Airway epithelial cell (primary cell): ENCODE measurements at places on chromosomes 3 and 15. TPM values are rescaled to one million over a fixed set of nuclear protein-coding genes. Genes with fewer than 3 reads are reported as not detected.

The NPAP1 gene
- total RNA-seq = not detected in 2 replicates

The STARD9 gene
- total RNA-seq = 0.51 and 1.3 TPM in 2 replicates

The CLDN1 gene
- 43.1 and 60.4 TPM in 2 replicates for total RNA-seq

The CFAP44 gene
- 1.3 and 1.4 TPM in 2 replicates for total RNA-seq

The IQCH gene
- total RNA-seq = 1.6 and 2.6 TPM in 2 replicates

The USP8 gene
- 29.0 and 30.8 TPM in 2 replicates for total RNA-seq

The C3orf20 gene
- total RNA-seq = not detected in 2 replicates

The ATOSA gene
- 8.4 and 13.9 TPM in 2 replicates for total RNA-seq

The BNC1 gene
- total RNA-seq = 47.4 and 74.7 TPM in 2 replicates

The TF gene
- total RNA-seq = 0.28 TPM in 1 of 2 replicates, not detected in the other

The HHLA2 gene
- total RNA-seq = not detected in 2 replicates

The EIF2B5 gene
- total RNA-seq = 25.4 and 40.7 TPM in 2 replicates
